ENCODE measurements at places on chromosomes 5 and 9. TPM values are rescaled to one million over a fixed set of nuclear protein-coding genes. Genes with fewer than 3 reads are reported as not detected.

GRCh38 chr5:130168211-130168610 lies 263.9 kb downstream of the CHSY3 start:
- peak; percentile 69 for DNase-seq
- no peaks in the 10 kb centered on the region for H3K27me3 ChIP-seq
- H3K27ac ChIP-seq = no peak overlapping the region

GRCh38 chr5:175463641-175464040 lies 14.7 kb upstream of the SFXN1 start:
- H3K36me3 ChIP-seq = no peaks in the 10 kb centered on the region
- DNase-seq = no peak
- no peak overlapping the region for H3K4me3 ChIP-seq

DNA sequence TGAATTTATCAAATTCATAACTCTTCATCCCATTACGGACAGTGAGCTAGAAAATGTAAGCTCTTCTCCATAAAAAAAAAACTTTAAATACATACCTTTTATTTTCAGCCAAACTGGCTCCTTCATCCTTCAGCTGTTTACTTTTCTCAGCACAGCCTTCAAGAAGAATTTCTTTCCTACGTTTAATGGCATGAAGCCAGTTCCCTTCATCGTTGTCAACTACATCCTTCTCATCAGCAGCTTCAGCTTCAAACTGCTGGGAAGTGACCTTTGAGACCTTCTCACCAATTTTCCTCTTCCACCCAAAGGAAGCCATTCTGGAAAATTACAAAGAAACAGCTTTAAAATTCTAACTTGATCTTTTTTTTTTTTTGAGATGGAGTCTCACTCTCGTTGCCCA lies 9.1 kb downstream of the TTC33 start:
- H3K36me3 ChIP-seq = no peaks in the 10 kb centered on the region
- no peak for DNase-seq
- no peaks in the 10 kb centered on the region for H3K27me3 ChIP-seq
- no peak overlapping the region for H3K4me3 ChIP-seq
- no peak overlapping the region for H3K27ac ChIP-seq

Gene CEL
- total RNA-seq = 3.4 TPM

- no peak for DNase-seq
- no peak overlapping the region for H3K4me3 ChIP-seq
- no peaks in the 10 kb centered on the region for H3K36me3 ChIP-seq
- H3K27me3 ChIP-seq = no peaks in the 10 kb centered on the region
- H3K27ac ChIP-seq = no peak overlapping the region
These were observed 1.2 kb downstream of the AK8 start for GRCh38 chr9:132876849-132877248.

Gene NOXA1
- 0.50 TPM for total RNA-seq

Gene ARHGAP26
- total RNA-seq = 5.6 TPM

Gene WWC1
- 48.6 TPM for total RNA-seq

- H3K27ac ChIP-seq = no peak overlapping the region
- no peak for DNase-seq
- H3K4me1 ChIP-seq = no peaks in the 10 kb centered on the region
- no peaks in the 10 kb centered on the region for H3K27me3 ChIP-seq
- H3K4me3 ChIP-seq = no peak overlapping the region
These were observed 78.6 kb downstream of the SH3RF2 start for GRCh38 chr5:146015001-146015400.

- H3K36me3 ChIP-seq = no peaks in the 10 kb centered on the region
- no peak overlapping the region for H3K27ac ChIP-seq
- H3K27me3 ChIP-seq = no peaks in the 10 kb centered on the region
- peak; percentile 44 for DNase-seq
- H3K4me3 ChIP-seq = no peak overlapping the region
- peaks cover 9% of the 10 kb centered on the region for H3K4me1 ChIP-seq
These were observed 22.6 kb downstream of the SEMA5A start for GRCh38 chr5:9523090-9523823.

Gene TXNDC8
- total RNA-seq = not detected

DNA sequence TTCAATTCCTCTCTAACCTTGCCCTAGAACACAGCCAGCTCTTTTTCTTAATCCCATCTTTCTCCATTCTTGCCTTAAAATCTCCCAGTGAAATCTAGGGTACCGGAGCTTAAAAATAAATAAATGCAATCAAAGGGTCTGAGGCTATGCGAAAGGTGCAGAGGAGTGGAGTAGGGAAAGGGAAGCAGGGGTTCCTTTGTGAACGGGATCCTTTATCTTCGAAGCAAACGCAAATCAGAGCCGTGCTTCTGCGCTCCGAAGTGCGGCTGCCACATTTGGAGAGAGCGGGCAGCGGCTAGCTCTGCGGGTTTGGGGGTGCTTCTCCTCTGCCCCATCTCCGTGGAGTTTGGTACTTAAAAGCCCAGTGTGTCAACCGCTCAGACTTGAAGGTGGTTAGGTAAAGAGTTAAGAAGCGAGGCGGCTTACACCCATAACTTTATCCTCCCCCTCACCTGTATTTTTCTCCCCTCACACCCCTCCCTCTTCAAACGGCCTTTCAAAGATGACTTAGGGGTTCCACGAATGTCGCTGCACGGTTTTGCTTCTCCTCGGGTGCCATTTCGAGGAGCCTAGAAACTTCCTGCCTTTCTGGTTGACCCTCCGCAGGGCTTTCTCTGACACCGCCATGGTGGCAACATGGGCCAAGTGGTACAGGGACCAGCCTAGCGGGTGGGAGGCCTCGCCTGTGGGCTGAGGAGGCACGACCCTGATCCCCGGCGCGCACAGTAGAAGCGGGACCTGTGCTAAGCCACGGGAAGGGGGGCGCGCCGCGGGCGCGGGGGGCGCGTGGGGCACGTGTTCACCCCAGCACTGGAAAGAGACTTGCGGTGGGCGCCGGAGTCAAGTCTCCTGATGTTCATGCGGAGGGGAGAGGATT lies 31.7 kb upstream of the NFIB start:
- H3K27ac ChIP-seq = no peak overlapping the region
- no peaks in the 10 kb centered on the region for H3K36me3 ChIP-seq
- DNase-seq = no peak
- H3K4me3 ChIP-seq = peak overlapping the region; percentile 25

Gene FOXD4L5
- total RNA-seq = 0.11 TPM

- H3K36me3 ChIP-seq = no peaks in the 10 kb centered on the region
- peaks cover 10% of the 10 kb centered on the region for H3K4me1 ChIP-seq
- H3K27me3 ChIP-seq = no peaks in the 10 kb centered on the region
- H3K4me3 ChIP-seq = no peak overlapping the region
- peak; percentile 26 for DNase-seq
- no peak overlapping the region for H3K27ac ChIP-seq
These were observed 98.1 kb upstream of the ERBIN start for GRCh38 chr5:65828022-65828896.

- no peak overlapping the region for H3K4me3 ChIP-seq
- peaks cover 6% of the 10 kb centered on the region for H3K4me1 ChIP-seq
- DNase-seq = no peak
- H3K27me3 ChIP-seq = no peaks in the 10 kb centered on the region
- H3K36me3 ChIP-seq = no peaks in the 10 kb centered on the region
These were observed 10.6 kb upstream of the PPP1R26 start for GRCh38 chr9:135468854-135469521.

GRCh38 chr5:20353499-20353898 lies 365.5 kb upstream of the CDH18 start:
- DNase-seq = no peak
- H3K27me3 ChIP-seq = no peaks in the 10 kb centered on the region
- no peaks in the 10 kb centered on the region for H3K4me1 ChIP-seq
- H3K27ac ChIP-seq = no peak overlapping the region
- no peaks in the 10 kb centered on the region for H3K36me3 ChIP-seq

DNA sequence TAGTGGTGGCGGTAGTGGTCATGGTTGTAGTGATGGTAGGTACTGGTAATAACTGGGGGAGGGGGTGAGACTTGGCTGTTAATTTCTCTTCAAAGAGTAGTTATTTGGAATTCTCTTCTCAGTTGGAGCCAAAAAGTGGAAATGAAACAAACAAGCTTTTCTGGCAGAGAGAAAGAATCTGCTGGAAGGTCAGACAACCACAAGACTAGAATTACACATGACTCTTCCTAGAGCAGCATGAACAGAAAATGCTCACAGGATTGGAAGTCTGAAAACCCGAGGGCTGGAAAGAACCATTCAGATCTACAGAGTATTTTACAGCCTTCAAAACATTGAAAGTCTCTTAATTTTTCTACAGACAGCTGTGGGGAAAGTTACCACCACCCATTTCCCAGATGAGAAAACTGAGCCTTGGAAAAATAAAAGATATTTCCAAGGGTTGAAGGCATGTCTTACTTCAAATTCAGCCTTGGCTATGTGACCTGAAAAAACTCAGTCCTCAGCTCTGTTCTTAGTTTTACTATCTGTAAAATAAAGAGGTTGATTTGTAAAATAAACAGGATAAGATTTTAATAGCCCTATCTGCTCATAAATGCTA lies 42.9 kb upstream of the TRIM32 start:
- no peaks in the 10 kb centered on the region for H3K36me3 ChIP-seq
- no peak overlapping the region for H3K27ac ChIP-seq
- H3K4me1 ChIP-seq = no peaks in the 10 kb centered on the region
- peak; percentile 80 for DNase-seq
- no peak overlapping the region for H3K4me3 ChIP-seq

DNA sequence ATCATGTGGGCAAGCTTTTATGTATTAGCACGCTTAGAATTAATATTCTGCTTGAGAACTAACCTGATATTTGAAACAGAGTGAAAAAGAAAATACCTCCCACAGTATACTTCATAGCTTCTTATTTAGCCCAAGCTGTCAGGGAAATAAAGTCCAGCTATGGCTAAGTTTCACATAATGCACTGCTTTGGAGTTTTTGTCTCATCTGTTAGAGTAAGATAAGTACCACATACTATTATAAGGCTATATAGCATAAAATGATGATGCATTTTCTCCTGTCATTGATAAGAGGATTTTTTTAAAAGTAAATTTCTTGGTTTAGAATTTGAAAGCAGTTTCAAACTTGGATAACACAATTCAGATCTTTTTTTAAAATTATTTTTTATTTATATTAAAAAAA lies 2.4 kb upstream of the ANKDD1B start:
- H3K27ac ChIP-seq = no peak overlapping the region
- H3K4me3 ChIP-seq = no peak overlapping the region
- no peaks in the 10 kb centered on the region for H3K36me3 ChIP-seq
- peaks cover 9% of the 10 kb centered on the region for H3K4me1 ChIP-seq
- DNase-seq = no peak

DNA sequence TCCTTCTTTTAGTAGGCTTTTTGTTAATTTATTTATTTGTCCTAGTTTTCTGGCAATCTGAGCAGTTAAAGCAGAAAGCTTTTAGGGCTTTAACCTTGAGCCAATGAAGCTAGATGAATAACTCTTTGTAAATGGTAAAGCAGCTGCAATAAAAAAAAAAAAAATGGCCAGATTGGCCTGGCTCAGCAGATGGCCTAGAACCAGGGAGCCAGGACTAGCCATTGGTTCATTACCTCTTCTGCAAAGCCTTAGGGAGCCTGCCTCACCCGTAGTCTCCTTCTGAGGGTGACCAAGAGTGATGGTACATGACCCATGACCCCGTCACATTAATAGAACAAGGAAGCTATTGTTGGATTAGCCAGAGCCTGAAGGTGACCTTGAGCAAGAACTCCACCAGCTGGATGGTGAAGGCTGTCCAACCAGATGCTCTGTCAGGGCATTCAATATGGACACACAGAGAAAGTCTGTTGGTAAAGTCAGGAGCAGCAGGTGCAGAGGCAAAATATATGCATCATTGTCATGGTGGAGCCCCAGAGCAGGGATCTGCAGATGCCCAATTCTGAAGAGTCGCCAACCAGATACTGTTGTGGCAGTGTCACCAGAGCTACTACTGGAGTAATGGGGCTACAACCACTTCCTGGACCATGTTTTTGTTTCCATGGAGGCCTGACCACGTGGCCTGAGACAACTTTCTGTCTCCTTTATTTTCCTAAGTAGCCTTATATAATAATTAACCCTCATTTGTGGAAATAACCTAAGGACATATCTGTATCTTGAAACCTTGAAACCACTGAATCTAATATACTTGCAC lies 100.7 kb downstream of the MTX3 start:
- H3K4me1 ChIP-seq = no peaks in the 10 kb centered on the region
- no peak overlapping the region for H3K4me3 ChIP-seq
- DNase-seq = no peak
- no peak overlapping the region for H3K27ac ChIP-seq
- peaks cover 3% of the 10 kb centered on the region for H3K27me3 ChIP-seq

- no peaks in the 10 kb centered on the region for H3K36me3 ChIP-seq
- H3K4me3 ChIP-seq = no peak overlapping the region
- no peaks in the 10 kb centered on the region for H3K4me1 ChIP-seq
- DNase-seq = no peak
- peaks cover 7% of the 10 kb centered on the region for H3K27me3 ChIP-seq
These were observed 4.8 kb upstream of the SEMA4D start for GRCh38 chr9:89502671-89503070.

DNA sequence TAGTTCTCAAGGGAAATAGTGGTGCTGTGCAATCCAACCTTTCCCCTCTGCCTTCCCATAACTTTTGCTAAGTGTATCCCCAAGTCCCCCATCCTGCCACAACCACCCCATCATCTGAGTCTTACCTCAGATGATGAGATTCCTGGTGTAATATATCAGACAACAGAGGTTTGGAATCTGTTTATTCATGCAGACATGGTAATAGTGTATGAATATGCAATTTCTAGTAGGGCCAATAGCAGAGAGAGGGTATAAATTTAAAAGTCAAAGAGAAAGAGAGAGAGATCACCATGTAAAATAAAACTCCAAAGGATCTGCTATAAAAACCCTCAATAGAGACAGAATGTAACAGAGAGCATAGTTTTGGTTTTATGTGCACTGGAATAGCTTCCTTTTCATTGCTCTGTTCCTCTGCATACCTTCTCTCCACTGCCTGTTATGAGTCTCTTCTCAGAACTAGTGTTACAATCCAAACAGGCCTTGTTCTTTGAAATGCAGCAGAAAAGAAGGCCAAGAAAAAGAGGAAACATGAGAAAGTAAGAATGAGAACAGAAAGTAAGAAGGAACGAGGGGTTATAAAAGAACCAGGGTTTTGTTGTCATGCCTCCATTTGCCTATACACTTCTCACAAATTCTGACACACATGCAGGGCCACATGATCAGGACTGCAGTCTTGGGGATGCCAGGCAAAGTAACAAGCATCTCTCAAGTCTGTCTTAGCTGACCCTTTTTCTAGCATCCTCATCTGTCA lies 278.0 kb downstream of the CETN3 start:
- H3K27me3 ChIP-seq = no peaks in the 10 kb centered on the region
- no peak overlapping the region for H3K4me3 ChIP-seq
- no peaks in the 10 kb centered on the region for H3K36me3 ChIP-seq
- H3K4me1 ChIP-seq = peaks cover 16% of the 10 kb centered on the region
- DNase-seq = peak; percentile 31

Gene PCDHB11
- 2.1 TPM for total RNA-seq
